Cardiac muscle cell (in vitro differentiated cells and primary cell): ENCODE measurements at places on chromosomes 5 and 9. TPM values are rescaled to one million over a fixed set of nuclear protein-coding genes. Genes with fewer than 3 reads are reported as not detected.

The CSF2 gene
- not detected in 2 replicates for polyA plus RNA-seq

The NFIL3 gene
- polyA plus RNA-seq: 43.0 and 57.5 TPM in 2 replicates

The ORM2 gene
- not detected in 2 replicates for polyA plus RNA-seq

The MYOT gene
- polyA plus RNA-seq: 0.22 TPM in 1 of 2 replicates, not detected in the other

The SEC24A gene
- 9.8 and 11.6 TPM in 2 replicates for polyA plus RNA-seq

- H3K36me3 ChIP-seq: no peaks in the 10 kb centered on the region
- no peak for DNase-seq
- H3K4me3 ChIP-seq: no peak overlapping the region
- peaks cover 6% of the 10 kb centered on the region for H3K4me1 ChIP-seq
- H3K27ac ChIP-seq: no peak overlapping the region
- H3K27me3 ChIP-seq: no peaks in the 10 kb centered on the region
Measured at GRCh38 chr9:89969881-89970639, 365.2 kb downstream of the GADD45G start.

- no peaks in the 10 kb centered on the region for H3K27me3 ChIP-seq
- no peak overlapping the region for H3K4me3 ChIP-seq
- H3K27ac ChIP-seq: no peak overlapping the region
- H3K4me1 ChIP-seq: no peaks in the 10 kb centered on the region
- DNase-seq: peak; percentile 0
- H3K36me3 ChIP-seq: no peaks in the 10 kb centered on the region
Measured at GRCh38 chr9:25861421-25861820, 183.2 kb upstream of the TUSC1 start.

DNA sequence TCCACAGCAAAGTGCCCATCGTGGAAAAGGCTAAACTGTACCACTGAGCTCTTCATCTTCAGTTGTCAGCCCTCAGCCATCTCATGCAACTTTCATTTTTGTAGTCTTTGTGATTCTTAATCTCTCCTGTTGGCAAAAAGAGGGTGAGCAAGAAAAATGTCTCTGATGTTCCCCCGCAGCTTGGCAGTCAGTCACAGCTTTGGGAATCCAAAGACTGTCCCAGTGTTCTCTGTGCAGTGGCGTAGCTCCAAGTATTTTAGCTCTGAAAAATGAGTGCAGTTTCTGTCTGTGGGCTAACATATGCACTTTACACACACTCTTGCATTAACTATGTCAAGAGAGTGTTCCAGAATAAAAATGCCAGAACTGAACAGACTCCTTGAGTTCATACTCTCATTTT lies 372.2 kb downstream of the TMEM232 start:
- peak; percentile 8 for DNase-seq
- H3K36me3 ChIP-seq: no peaks in the 10 kb centered on the region
- no peaks in the 10 kb centered on the region for H3K27me3 ChIP-seq
- no peaks in the 10 kb centered on the region for H3K4me1 ChIP-seq
- H3K4me3 ChIP-seq: no peak overlapping the region
- no peak overlapping the region for H3K27ac ChIP-seq

GRCh38 chr5:61254969-61255555 lies 77.0 kb upstream of the ZSWIM6 start:
- H3K36me3 ChIP-seq: no peaks in the 10 kb centered on the region
- DNase-seq: no peak
- no peak overlapping the region for H3K4me3 ChIP-seq
- no peak overlapping the region for H3K27ac ChIP-seq
- H3K4me1 ChIP-seq: no peaks in the 10 kb centered on the region
- H3K27me3 ChIP-seq: no peaks in the 10 kb centered on the region

- no peaks in the 10 kb centered on the region for H3K27me3 ChIP-seq
- H3K4me3 ChIP-seq: no peak overlapping the region
- H3K4me1 ChIP-seq: no peaks in the 10 kb centered on the region
- no peak for DNase-seq
- no peak overlapping the region for H3K27ac ChIP-seq
Measured at GRCh38 chr9:1202512-1203280, 152.5 kb downstream of the DMRT2 start.

DNA sequence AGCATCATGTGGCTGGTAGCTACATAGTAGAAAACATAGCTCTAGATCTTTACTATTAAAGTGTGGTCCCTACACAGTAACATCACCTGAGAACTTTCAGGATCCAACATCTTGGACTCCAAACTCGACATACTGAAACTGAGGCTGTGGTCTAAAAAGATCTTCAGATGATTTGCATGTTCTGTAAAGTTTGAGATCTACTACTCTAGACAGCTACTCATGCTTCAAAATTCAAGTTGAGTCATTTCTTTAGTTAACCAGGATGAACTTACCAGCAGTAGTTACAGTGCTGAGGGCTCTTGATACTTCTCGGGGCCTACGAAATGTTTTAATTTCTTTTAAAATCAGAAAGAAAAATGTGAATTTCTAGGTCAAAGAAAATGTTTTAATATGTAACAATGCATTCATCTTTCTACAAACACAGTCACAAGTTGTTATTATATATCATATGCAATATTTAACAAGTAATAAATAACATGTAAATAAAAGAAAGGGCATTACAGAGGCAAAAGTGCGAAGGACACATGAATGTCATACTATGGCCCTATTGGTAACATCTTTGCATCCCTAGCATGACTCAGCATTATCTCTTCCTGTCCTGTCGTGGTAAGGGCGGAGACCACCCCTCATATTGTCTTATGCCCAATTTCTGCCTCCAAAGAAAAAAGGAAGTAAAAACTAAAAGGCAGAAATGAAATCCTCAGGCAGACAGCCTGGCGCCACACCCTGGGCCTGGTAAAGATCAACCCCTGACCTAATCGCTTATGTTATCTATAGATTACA lies 563.9 kb upstream of the TLE4 start:
- H3K27me3 ChIP-seq: no peaks in the 10 kb centered on the region
- no peaks in the 10 kb centered on the region for H3K36me3 ChIP-seq
- H3K27ac ChIP-seq: no peak overlapping the region
- no peak for DNase-seq
- no peaks in the 10 kb centered on the region for H3K4me1 ChIP-seq

- H3K4me3 ChIP-seq: peak overlapping the region; percentile 56
Measured at GRCh38 chr9:93133681-93134014, 403 bp downstream of the NINJ1 start.

GRCh38 chr9:92342825-92343488 lies 17.2 kb downstream of the CENPP start:
- H3K27ac ChIP-seq: no peak overlapping the region
- H3K4me1 ChIP-seq: no peaks in the 10 kb centered on the region
- no peak overlapping the region for H3K4me3 ChIP-seq
- H3K36me3 ChIP-seq: no peaks in the 10 kb centered on the region
- no peak for DNase-seq
- H3K27me3 ChIP-seq: no peaks in the 10 kb centered on the region

- no peak overlapping the region for H3K27ac ChIP-seq
- no peaks in the 10 kb centered on the region for H3K36me3 ChIP-seq
- peaks cover 6% of the 10 kb centered on the region for H3K4me1 ChIP-seq
- no peak for DNase-seq
- H3K4me3 ChIP-seq: no peak overlapping the region
Measured at GRCh38 chr9:118928722-118929121, 440.5 kb downstream of the BRINP1 start.

DNA sequence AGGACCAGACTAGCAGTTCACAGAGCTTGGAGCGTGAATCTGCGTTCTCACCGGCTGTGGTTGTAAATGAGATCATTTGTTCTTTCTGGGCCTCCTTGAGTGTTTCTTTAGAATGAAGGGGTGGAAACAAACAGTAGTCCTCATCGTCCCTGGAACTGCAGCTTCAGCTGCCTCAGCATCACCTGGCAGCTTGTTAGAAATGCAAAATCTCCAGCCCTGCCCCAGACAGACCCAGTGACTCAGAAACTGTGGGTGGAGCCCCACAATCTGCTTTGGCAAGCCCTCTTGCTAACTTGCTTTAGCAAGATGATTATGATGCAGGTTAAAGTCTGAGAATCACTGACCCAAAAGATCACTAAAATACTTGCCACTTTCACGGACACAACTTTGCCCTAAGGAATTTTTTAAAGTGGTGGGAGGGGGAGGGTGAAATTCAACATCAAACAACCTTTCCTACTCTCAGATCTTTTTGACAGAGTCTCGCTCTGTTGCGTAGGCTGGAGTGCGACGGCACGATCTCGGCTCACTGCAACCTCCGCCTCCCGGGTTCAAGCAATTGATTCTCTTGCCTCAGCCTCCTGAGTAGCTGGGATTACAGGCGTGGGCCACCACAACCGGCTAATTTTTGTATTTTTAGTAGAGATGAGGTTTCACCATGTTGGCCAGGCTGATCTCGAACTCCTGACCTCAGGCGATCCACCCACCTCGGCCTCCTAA lies 86.0 kb downstream of the BRINP1 start:
- peaks cover 6% of the 10 kb centered on the region for H3K4me1 ChIP-seq
- no peaks in the 10 kb centered on the region for H3K27me3 ChIP-seq
- no peaks in the 10 kb centered on the region for H3K36me3 ChIP-seq
- no peak overlapping the region for H3K27ac ChIP-seq
- no peak overlapping the region for H3K4me3 ChIP-seq
- no peak for DNase-seq

DNA sequence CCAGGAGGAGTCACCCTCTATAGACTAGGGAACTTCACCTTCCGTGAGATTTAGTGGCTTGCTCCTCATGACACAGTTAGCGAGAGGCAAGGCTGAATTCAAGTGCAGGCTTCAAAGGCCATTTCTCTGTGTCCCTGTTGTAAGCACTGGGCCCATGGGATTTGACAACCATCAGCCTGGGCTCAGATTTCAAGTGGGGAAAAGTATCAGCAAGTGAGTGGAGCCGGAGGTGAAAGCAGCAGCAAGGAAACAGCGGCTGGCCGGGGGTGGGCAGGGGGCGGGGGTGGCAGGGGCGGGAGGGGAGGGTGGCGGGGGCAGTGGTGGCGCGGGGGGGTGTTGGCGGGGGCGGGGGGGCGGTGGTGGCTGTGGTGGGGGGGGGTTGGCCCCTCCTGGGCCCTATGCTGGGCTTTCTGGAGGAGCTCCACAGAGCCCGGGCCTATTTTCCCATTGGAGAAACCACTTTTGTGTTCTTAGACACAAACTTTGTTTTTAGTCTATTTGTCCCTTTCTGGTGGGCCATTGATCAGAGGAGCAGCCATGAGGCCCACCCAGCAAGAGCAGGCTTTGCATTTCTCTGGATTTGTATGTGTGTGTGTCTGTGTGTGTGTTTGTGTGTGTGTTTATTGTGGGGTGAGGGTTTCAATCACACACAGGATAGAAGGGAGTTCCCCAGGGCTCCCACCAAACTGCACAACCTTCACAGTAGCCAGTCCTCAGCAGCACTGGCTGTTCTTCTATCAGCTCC lies 165.4 kb upstream of the RAI14 start:
- peak overlapping the region; percentile 90 for H3K27ac ChIP-seq
- H3K36me3 ChIP-seq: no peaks in the 10 kb centered on the region
- peaks cover 19% of the 10 kb centered on the region for H3K4me1 ChIP-seq
- DNase-seq: peak; percentile 25
- no peak overlapping the region for H3K4me3 ChIP-seq
- no peaks in the 10 kb centered on the region for H3K27me3 ChIP-seq

GRCh38 chr5:72009280-72009679 lies 98.0 kb upstream of the MAP1B start:
- no peaks in the 10 kb centered on the region for H3K4me1 ChIP-seq
- no peaks in the 10 kb centered on the region for H3K27me3 ChIP-seq
- no peaks in the 10 kb centered on the region for H3K36me3 ChIP-seq
- DNase-seq: no peak
- no peak overlapping the region for H3K27ac ChIP-seq

DNA sequence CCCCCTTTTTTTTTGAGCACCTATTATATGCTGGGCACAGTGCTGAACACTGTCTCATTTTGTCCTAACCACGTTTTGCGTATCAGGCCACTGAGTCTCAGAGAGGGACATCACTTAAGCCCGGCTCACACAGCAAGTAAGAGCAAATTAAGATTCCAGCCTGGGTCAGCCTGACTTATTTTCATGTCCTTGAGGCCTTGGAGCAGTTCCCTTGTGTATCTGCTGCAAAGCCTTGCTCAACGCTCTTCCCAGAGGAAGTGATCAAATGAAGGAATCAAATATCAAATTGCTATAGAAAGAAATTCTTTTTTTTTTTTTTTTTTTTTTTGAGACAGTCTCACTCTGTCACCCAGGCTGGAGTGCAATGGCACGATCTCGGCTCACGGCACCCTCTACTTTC lies 30.7 kb downstream of the ERGIC1 start:
- H3K4me1 ChIP-seq: peaks cover 3% of the 10 kb centered on the region
- no peak overlapping the region for H3K4me3 ChIP-seq
- DNase-seq: no peak
- no peaks in the 10 kb centered on the region for H3K27me3 ChIP-seq

GRCh38 chr5:72937517-72938061 lies 18.3 kb upstream of the FCHO2 start:
- no peak for DNase-seq
- H3K27me3 ChIP-seq: no peaks in the 10 kb centered on the region
- no peaks in the 10 kb centered on the region for H3K36me3 ChIP-seq
- H3K4me1 ChIP-seq: no peaks in the 10 kb centered on the region

GRCh38 chr9:71984403-71984802 lies 73.0 kb downstream of the C9orf85 start:
- no peaks in the 10 kb centered on the region for H3K36me3 ChIP-seq
- DNase-seq: peak; percentile 53
- peak overlapping the region; percentile 66 for H3K27ac ChIP-seq
- H3K4me3 ChIP-seq: no peak overlapping the region

- H3K27me3 ChIP-seq: no peaks in the 10 kb centered on the region
- DNase-seq: no peak
- H3K4me3 ChIP-seq: no peak overlapping the region
- no peaks in the 10 kb centered on the region for H3K36me3 ChIP-seq
Measured at GRCh38 chr9:114119242-114120191, 20.4 kb upstream of the KIF12 start.

- no peaks in the 10 kb centered on the region for H3K27me3 ChIP-seq
- H3K4me1 ChIP-seq: no peaks in the 10 kb centered on the region
- H3K36me3 ChIP-seq: no peaks in the 10 kb centered on the region
- no peak for DNase-seq
Measured at GRCh38 chr5:8270246-8270645, 401.3 kb downstream of the MTRR start.

GRCh38 chr5:35041261-35041660 lies 6.5 kb downstream of the AGXT2 start:
- H3K4me3 ChIP-seq: no peak overlapping the region
- DNase-seq: no peak
- peaks cover 8% of the 10 kb centered on the region for H3K4me1 ChIP-seq
- no peaks in the 10 kb centered on the region for H3K27me3 ChIP-seq

DNA sequence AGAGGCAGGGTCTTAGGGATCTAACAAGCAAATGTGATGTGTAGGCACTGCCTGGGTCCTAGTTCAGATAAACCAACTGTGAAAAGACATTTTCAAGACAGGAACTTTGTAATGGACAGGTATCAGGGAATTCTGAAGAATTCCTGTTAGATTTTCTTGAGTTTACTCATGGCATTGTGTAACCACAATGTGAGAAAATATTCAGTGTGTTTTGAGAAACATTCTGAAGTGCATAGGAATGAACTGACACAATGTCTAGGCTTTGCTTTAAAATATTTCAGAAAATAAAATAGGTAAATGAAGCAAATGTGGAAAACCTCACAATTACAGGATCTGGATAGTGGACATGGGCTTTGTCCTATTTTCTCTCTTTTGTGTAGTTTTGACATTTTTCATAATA lies 15.2 kb upstream of the AFAP1L1 start:
- no peaks in the 10 kb centered on the region for H3K36me3 ChIP-seq
- H3K4me3 ChIP-seq: no peak overlapping the region
- H3K4me1 ChIP-seq: no peaks in the 10 kb centered on the region
- H3K27ac ChIP-seq: no peak overlapping the region
